Stimulated activated CD8-positive, alpha-beta memory T cell treated with anti-CD3 and anti-CD28 coated beads, Interleukin-15, amount 100 ng/mL, for 24 hours (primary cell): ENCODE measurements at places on chromosomes 1 and 21.
A peak's percentile ranks its signal among the peaks of the same experiment; 100 is the strongest.

DNA sequence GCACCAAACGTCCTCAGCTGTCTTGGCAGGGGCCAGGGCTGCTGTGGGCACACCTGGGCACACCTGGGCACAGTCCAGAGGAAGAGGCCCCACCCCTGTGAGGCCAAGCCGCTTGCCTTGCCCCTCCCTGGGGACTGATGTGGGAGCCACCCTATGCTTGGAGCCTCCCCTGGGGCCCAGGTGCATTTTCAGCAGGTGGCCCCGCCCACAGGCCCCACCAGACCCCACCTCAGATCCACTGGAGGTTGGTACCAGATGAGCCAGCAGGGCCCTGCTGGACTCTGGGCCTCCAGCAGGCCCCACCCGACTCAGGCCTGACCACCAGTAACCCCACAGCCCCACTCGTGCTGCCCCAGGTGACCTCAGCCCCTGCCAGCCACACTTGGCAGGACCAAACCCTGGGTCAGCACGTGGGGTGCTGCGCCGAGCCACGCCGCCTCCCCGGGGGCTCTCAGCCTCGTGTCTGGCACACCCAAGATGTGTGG lies 8.8 kb downstream of the SLC19A1 start:
- no peak for DNase-seq

- DNase-seq: no peak
Observed at GRCh38 chr21:45592208-45592619, 50.0 kb upstream of the SLC19A1 start.

GRCh38 chr1:173056365-173056764 lies 5.6 kb upstream of the TNFSF18 start:
- no peak for DNase-seq

DNA sequence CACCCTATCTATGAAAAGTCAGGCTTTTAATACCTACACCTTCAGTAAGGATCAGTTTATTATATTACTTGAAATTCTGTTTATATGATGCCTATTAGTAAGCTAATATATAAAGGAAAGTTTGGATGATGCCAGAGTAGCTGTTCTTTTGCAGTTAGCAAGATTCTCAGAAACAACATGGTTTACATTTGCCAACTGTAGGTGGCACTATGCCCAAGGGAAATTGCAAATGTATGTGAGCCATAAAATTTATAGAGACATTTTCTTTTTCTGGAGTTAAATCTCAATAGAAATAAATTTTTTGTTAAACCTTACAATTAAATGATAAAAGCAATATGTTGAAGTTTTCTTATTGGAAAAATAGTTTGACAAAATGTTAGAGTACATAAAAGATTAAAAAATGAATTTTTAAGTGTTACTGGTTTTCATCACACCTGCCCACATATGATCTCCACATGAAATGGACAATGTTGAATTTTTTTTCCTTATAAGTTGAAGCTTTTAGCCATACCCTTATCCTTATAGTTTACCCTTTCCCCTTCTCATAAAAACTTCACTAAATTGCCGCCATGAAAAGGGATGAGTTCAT lies 32.1 kb upstream of the EPHX4 start:
- no peak for DNase-seq

- DNase-seq: no peak
Observed at GRCh38 chr1:46166521-46167462, 8.1 kb upstream of the TSPAN1 start.

DNA sequence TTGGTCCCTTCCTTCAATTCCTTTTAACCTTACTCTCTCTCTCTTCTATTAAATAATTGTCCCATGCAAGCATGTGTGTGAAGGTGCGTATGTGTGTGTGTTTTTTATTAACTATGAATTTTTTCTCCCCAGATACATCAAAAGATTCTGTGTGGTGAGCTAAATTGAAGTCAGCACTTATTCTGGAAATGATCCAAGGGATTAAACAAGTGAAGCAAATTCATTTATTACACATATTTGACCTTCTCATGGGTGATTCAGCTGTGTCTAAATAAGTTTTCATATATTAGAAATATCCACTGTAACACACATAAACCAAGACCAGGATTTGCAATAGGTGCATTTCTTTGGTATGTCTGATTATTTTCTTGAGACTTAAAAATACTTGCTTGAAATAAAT lies 24.3 kb downstream of the CHODL start:
- no peak for DNase-seq

DNA sequence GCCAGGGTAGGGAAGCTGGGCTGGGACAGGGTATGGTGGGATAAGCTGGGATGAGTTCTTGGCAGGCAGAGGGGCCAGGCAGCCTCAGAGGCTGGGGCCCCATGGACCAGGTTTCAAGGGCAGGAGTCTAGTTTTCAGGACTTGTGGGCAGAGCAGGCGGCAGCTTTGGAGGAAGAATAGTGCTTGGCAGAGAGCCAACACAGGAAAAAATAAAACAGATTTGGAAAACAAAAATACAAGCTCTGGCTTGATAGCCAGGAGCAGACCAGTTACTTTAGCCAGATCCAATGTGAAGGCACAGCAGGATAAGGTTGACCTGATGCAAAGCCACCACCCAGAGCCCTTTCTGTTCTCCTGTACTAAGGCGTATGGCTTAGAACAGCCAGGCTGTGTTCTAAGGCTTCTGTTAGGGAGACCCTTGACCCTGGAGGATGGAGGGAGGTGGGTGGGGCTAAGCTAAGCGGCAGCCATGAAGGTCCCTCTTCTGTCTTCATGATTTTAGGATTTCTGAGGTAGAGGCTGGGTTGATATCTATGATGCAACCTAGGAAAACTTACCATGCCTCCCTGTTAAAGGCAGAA lies 5.5 kb downstream of the TRAF5 start:
- no peak for DNase-seq

DNA sequence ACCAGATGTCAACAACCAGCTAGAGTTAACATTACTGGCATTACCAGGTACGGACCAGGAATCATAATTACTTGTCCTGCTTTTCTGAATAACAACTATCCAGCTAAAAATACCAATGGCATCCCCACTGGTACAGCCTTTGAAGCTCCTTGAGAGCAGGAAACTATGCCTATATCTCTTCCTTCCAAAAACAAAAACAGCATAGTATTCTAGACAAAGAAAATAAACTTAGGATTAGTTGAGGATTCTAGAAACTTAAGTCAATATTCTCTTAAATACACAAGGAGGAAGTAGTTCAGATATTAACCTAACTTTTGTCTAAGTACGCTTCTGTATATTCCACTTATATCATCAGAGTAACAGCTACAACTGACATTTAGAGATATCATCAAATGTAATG lies 3.0 kb downstream of the FUBP1 start:
- no peak for DNase-seq

DNA sequence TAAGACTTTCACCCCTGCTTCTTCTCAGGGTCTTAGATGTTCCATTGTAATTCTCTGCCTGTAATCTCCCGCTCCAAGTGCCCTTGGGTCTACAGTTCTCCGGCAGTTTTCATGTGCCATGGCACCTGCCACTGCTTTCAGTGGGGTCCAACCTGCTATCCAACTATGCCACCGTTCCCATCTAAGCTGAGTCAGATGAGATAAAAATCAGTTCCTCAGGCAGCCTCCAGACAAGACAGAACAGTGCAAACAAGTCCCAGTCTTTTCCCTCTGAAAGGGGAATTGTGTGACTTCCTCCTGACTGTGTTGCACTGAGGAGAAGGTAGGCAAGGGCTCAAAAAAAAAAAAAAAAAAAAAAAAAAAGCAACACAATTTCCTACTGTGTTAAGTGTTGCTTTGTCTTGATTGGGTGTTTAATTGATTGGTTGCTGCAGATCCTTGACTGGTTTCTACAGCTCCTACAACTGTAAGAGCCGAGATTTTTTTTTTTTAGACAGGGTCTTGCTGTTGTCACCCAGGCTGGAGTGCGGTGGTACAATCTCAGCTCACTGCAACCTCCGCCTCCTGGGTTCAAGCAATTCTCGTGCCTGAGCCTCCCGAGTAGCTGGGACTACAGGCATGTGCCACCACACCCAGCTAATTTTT lies 50.7 kb downstream of the EBNA1BP2 start:
- DNase-seq: no peak

GRCh38 chr1:227816750-227817446 lies 1.4 kb downstream of the PRSS38 start:
- DNase-seq: no peak

- no peak for DNase-seq
Observed at GRCh38 chr1:24294228-24294672, 24.9 kb upstream of the GRHL3 start.

GRCh38 chr1:62228136-62228882 lies 33.7 kb downstream of the L1TD1 start:
- DNase-seq: no peak

GRCh38 chr1:90386899-90387720 lies 330.0 kb downstream of the BARHL2 start:
- no peak for DNase-seq

- DNase-seq: no peak
Observed at GRCh38 chr1:64861611-64862010, 104.7 kb downstream of the JAK1 start.

- no peak for DNase-seq
Observed at GRCh38 chr1:53835491-53835890, 2.6 kb downstream of the NDC1 start.

DNA sequence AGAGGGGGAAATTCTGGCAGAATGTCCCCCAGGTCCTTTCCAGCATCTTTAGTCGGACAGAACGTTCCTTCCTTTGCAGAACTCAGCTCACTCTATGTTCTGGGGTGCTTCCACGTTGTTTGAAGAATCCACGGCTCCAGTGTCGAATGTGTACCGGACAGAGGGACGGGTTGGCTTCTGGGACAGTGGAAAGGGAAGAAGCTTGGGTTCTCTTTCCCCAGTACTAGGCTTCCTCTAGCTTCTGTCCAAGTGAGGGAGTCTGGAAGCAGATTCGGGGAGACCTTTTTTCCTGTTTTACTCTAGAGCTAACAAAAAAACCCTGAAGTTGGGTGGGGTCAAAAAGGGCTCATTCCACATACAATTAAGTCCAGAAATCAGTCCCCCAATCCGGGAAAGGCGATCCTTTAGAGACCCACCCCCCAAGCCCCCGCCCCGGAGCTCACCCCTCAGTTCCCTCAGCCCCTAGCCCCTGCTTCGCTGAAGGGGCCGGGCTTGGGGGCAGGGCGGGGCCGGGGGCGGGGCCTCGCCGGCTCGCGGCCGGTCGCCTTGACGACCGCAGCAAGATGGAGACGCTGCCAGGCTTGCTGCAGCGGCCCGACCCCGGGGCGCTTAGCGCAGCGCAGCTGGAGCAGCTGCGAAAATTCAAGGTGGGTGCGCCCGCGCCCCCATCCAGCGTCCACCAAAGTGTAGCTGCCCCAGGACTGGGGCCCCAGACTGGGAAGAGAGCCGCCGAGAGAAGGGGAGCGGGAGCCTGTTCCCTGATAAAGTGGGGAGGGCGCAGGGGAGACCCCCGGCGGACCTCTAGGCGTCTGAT lies at the start of gene RIIAD1:
Gene RIIAD1 (plus strand): TSS at position 549 of the 814 bp plus-strand sequence. CDS start 15 bp downstream, at position 564.
- no peak for DNase-seq

GRCh38 chr1:209493559-209493958 lies 90.0 kb upstream of the CAMK1G start:
- no peak for DNase-seq

DNA sequence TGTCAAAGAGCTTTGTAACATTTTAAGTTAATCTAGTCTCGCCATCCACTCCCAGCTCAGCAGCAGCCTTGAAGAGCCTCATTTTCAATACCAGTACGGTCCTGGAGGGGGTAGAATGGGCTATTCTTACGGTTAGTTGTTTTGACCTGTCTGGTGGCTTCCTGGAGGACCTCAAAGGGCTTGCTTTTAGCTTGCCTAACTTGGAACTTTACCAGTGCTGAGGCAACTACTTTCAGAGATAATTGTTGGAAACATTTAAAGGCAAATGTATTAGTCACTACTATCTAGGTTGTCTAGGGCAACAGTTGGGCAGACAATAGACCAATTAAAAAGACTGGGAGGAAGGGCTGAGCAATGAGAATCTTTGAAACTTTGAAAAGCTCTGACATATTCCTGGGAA lies 56.0 kb downstream of the TTLL7 start:
- no peak for DNase-seq

DNA sequence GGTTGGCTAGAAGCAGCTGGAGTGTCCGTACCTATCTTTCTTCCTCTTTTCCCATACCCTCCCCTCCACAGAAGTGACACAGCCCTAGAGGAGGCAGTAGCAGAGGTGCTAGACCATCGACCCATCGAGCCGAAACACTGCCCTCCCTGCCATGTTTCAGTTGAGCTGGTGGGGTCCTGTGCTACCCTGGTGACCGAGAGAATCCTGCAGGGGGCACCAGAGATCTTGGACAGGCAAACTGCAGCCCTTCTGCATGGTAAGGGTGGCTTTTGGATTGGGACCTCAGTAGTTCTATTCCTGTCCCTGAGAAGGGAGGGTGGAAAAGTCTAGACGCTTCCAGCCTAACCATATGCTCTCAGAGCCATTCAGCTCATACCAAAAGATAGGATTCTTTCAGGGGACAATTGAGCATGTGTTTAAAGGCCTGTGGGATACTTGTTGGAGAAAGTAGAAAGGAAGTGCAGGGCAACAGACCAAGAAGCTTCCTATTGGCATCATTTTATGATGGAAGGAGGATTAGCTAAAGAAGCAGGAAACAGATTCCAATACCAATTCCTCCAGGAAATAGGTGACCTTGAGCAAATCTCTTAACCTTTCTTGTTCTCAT lies 11.7 kb upstream of the BNIPL start:
- DNase-seq: peak; percentile 47

DNA sequence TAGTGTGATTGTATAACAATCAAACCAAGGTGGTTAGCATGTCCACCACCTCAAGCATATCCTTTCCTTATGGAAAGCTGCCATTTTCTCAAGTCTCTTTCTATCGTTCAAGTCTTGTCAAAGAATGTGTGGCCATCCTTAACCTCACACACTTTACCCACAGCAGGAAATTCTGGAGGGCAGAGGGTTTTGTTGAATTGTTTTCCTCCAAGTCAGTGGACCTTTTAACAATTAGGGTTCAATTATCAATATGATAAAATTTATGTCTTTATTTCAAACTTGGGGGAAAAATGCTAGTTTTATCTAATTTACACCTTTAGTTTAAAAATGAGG lies 14.2 kb upstream of the PTPRC start:
- no peak for DNase-seq

GRCh38 chr1:163271535-163271934 lies 50.2 kb upstream of the NUF2 start:
- DNase-seq: no peak

DNA sequence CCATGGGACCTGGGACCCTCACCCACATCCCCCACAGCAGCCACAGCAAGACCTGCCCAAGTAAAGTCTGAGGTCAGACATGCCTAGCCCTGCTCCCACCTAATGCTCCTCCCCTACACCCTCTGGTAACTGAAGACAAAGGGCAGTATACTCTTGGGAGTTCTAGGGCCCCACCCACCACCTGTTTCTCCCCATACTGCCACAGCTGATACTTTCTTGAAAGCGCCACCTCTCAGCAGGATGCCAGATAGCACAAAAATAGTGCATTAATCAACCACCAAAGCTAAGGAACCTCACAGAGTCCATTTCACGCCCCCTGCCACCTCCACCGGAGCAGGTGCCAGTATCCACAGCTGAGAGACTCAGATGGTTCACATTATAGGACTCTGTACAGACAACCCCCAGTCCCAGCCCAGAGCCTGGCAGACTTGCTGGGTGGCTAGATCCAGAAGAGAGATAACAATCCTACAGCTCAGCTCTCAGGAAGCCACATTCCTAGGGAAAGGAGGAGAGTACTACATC lies 238.1 kb downstream of the LRRC40 start:
- no peak for DNase-seq
